ENCODE measurements at places on chromosomes 5 and 9.

GRCh38 chr5:158142156-158142555 lies 283.2 kb upstream of the CLINT1 start:
- no peak for DNase-seq

GRCh38 chr5:55498457-55498856 lies 36.3 kb downstream of the PLPP1 start:
- DNase-seq: no peak

GRCh38 chr9:78365748-78366697 lies 69.1 kb downstream of the PSAT1 start:
- DNase-seq: no peak

DNA sequence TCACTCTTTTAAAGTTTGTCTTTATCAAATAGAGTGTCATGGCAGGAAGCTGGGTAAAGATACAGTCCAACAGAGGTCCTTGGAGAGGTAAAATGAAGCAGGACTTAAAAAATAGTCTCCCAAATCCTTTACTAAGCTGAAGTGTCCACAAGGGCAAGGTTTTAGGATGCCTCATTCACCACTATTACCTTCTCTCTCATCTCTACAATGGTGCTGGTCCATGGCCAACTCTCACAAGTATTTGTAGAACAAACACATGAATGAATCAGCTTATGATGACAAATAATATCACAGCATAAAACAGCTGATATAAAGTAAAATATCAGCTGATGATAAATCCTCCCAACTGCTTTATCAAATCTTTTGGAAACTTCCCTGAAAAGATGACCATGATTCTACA lies 162.3 kb upstream of the ZNF462 start:
- no peak for DNase-seq

DNA sequence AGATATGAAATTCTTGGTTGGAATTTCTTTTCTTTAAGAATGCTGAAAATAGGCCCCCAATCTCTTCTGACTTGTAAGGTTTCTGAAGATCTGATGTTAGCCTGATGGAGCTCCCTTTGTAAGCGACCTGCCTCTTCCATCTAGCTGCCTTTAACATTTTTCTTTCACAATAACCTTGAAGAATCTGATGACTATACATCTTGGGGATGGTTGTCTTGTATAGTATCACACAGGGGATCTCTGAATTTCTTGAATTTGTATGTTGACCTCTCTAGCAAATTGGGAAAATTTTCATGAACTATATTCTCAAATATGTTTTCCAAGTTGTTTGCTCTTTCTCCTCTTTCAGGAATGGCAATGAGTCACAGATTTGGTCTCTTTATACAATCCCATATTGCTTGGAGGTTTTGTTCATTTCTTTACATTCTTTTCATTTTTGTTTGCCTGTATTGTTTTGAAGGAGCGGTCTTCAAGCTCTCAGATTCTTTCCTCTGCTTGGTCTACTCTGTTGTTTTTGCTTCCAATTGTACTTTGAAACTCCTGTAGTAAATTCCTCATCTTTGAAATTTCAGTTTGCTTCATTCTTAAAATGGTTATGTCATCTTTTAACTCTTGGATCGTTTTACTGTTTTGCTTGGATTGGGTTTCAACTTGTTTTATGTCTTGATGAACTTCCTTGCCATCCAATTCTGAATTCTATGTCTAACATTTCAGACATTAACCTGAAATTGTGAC lies 245.2 kb upstream of the TARS1 start:
- no peak for DNase-seq

- DNase-seq: no peak
These were observed 30.9 kb downstream of the GALNT10 start for GRCh38 chr5:154221371-154221896.

GRCh38 chr5:65475895-65476294 lies 5.8 kb downstream of the ADAMTS6 start:
- no peak for DNase-seq

GRCh38 chr9:91858213-91859030 lies 91.6 kb downstream of the ROR2 start:
- DNase-seq: no peak

- DNase-seq: no peak
These were observed 138.6 kb downstream of the CEMIP2 start for GRCh38 chr9:71629578-71630215.

- no peak for DNase-seq
These were observed 192.1 kb upstream of the TRIM32 start for GRCh38 chr9:116494815-116495634.

DNA sequence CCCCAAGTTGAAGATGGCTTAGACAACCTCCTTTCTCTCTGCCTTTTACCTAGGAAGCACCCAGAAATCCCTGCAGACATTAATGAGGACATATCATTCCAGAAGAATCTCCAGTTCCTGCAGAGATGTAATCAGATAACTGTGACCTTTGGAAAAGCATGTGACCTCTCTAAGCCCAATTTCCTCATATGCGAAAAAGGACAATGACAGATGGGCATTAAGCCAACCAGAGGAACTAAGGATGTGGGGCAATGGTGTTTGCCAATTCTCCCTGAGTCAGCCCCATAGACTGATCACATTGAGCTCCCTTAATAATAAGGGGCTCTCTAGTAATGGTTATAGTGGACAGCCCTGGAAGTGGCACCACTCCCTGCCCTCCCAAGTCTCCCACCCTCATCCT lies 10.1 kb upstream of the FOXI1 start:
- DNase-seq: no peak

DNA sequence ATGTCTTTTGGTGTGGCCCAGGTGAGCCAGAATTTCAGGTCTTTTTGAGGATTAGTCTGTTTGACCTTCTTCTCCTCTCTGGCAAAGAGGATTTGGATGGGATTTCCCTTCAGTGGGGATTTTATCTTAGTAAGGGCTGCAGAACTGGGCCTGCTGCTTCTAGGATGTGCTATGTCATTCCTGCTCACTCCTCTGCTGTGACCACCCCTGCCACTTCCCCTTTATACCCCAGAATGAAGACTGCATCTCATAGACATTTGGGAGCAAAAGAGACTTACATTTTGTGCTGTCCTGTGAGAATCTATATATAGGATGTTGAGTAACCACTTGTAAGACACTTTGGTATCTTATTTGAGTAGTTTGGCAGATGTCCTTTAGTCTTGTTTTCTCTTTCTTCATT lies 76.2 kb downstream of the ARHGAP26 start:
- DNase-seq: no peak
